Hematopoietic multipotent progenitor cell treated with erythropoietin and hydrocortisone succinate and interleukin-3 and kit ligand, for 8 days (in vitro differentiated cells): ENCODE measurements at places on chromosomes 5 and 9.

DNA sequence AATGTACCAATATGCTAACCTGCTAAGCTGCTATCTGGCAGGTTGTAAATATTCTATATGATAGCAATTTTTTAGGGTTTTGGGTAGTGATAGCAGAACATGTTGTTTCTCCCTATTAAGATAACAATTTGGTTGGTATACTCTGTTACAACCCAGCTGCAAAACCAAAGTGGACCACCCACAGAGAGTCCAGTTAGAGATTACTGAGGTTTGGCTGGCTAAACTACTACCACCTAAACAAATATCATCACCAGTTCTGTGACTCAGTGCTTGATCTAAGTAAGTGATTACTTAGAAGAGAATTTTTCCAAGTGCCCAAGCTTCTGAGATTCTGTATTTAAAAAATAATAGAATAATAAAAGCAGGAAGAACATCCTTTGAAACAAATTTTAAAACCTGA is 72.3 kb downstream of the XRCC4 start:
- no peak for DNase-seq

- DNase-seq: no peak
Observed at GRCh38 chr5:108102463-108102862, 279.4 kb downstream of the FBXL17 start.

GRCh38 chr5:56481428-56482357 is 248.6 kb upstream of the ANKRD55 start:
- peak; percentile 12 for DNase-seq

- DNase-seq: no peak
Observed at GRCh38 chr5:31982027-31982426, 192.1 kb downstream of the GOLPH3 start.

DNA sequence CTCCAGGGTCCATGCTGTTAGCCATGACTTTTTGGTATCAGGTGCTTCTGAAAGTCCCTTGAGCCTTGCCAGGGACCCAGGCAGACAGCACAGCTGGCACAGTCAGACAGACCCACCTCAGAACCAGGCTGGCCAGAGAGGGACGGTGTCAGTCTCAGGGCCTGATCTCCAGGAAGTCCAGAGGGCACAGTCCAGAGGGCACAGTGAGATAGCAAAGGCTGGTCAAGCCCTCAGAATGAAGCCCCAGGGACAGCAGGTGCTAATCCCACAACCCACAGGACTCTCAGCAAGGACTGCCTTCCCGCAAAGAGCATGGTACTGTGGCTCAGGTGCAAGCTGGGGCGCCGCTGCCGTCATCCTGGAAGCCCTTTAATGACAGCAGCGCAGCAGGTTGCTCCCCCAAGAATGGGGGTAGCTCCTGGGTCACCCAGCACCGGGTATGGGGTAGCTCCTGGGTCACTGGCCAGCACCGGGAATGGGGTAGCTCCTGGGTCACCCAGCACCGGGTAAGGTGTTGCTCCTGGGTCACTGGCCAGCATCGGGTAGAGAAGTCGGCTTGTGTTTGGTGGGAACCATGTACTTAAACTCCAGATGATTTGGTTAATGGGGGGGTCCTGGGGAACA is 105.6 kb upstream of the PHYKPL start:
- no peak for DNase-seq

DNA sequence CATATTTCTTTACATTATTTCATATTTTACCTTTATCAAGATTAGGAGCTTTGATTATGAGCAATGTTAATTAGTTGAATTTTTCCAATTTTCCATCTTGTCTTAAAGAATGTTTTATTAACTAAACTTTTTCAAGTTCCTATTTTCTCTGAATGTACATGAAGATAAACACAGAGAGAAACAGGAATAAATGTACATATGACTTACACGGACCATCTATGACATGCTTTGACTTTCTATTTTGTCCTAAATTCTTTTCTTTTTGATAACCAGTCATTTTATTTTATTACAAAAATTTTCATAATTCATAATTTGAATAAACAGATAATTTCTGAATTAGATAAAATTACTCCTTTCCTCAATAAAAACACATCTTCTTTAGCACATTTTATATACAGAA is 1038.8 kb upstream of the ARRDC3 start:
- no peak for DNase-seq

DNA sequence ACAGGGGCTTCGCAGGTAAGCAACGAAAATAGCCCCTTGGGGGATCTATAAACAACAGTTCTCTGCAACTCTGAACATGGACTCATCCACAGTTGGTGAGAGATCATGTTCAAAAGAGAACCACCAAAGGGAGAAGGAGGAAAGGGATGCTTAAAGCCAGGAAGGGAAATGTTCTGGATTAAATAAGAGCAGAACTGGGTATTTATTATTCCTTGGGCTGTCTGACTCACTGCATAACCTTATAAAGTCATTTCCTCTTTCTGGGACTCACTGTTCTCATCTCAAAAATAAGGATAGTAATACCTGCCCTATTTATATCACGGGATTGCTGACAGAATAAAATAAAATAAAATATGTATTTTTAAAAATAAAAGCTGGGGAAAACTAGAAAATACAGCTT is 11.2 kb upstream of the MARCHF3 start:
- no peak for DNase-seq
